ENCODE measurements at places on chromosomes 7 and 10.

DNA sequence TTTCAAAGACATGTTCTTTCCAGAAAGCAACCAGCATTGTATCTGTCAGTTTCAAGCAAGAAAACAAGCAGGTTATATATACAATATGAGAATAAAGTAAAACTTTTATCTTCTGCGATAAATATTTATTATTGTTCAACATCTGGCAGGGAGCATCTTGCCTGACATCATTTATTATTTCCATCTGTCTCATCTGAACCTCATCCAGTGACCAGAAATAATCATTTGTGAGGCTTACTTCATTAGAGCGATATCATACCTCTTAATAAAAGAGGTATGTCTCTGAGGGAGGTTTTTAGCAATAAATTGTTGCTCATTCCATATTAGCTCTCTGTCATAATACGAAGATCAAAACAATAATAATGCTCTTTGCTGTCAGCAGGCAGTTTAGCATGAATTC is 226.1 kb downstream of the CDC14C start:
- DNase-seq: no peak

- no peak for DNase-seq
Observed at GRCh38 chr10:65708057-65708456, 1217.8 kb upstream of the LRRTM3 start.

GRCh38 chr10:111246136-111246535 is 169.3 kb downstream of the ADRA2A start:
- no peak for DNase-seq

DNA sequence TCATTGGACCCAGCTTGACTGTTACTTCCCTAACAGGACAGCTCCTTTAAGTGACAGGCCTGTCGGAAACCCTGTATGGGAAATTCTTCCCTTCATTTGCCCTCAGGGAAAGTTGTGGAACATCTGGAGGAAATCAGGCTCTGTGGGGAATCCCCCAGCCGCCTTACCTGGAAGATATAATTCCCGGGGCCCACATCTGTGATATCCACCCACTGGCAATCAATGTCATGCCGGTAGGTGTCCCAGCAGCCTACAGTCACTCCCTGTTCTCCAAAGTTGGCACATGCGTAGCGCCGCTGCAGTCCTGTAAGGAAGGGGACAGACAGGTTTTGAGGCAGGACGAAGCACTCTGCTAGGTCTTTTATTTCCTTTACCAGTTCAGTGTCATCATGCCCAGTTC is 16.6 kb downstream of the LOXL4 start:
- DNase-seq: no peak

- DNase-seq: no peak
Observed at GRCh38 chr10:72267819-72268399, 5.8 kb upstream of the DDIT4 start.

DNA sequence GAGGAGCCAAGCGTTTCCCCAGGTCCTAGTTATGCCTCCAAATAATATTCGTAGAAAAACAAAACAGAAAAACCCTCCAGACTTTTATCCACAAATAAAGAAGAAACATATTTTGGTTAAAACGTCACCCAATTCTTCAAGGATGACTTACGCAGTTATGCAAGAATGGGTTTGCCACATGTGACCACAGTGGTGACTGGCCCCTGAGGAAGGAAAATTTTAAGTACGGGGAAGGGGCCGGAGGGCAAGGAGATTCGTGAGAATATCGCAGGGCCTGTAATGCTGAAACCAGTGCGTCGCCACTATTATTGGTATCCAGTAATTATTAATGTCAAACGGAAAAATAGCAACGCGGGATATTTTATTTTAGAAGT is 537 bp upstream of the MRPS24 start:
- no peak for DNase-seq

DNA sequence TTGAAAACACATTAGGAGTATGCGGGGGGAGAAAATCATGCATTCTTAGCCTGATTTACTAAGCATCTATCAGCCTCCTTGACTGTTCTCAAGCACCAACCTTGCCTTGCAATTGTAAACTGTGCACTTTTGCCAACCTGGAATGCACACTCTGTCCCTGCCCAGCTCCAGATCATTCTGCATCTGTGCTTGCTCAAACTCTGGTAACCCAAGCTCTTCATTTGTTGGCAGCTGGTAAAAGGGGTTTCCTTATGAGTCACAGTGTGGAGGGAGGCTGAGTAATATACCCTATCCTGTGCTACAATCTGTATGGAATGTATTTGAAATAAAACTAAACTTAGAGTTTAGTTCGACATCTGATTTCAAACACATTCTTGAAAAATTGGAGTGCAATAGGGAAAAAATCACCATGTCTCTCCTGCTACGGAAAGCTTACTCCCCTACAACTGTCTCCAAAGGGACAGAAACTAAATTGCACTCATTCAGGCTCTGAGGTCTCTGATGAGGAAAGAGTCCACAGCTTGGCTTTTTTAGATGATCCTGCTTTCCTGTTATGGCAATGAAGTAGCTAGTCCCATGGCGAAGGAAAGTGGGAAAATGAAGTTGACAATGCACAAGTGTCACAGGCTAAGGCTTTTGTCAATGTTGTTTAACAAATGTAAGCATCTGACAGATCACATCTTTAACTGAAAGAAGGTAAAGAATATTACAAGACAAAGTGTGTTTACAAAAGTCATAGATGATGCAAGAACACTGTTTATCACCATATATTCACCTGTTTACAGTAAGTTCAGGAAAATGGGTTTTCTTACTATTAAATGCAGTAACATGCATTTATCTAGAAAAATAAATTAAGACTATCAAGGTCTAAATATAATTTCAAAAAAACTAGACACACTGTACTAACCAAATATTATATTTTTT is 61.9 kb downstream of the TES start:
- DNase-seq: no peak

DNA sequence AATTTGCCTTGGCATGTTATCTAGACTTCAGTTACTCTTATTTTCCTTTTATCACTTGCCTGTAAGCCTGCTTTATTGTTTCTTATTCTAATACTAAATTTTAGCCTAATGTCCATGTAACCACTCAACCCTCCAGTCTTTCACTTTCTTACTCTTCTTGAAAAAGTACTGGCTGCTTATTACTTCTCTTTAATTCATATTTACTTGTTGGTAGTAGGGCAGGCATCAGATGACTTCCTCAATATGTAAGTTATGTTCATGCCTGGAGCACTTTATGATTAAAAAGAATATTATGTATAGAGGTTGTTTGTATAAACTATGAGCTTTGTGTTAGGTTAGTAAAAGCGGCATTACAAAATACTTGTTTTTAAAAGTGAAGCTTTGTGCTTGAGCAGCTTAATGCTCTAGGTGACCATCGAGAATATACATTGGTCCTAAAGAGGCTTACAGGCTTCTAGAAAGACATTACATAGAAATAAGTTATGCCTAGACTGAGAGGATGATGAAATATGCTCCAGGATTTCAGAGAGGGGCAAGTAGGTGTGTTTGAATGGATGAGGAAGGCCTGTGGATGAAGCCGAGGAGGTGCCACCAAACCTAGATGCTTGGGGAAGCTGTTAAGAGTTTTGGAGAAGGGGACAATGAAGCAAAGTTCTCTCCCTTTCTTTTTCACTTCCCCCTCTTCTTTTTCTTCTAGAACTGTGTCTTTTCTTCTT is 207.1 kb upstream of the HDAC9 start:
- no peak for DNase-seq

DNA sequence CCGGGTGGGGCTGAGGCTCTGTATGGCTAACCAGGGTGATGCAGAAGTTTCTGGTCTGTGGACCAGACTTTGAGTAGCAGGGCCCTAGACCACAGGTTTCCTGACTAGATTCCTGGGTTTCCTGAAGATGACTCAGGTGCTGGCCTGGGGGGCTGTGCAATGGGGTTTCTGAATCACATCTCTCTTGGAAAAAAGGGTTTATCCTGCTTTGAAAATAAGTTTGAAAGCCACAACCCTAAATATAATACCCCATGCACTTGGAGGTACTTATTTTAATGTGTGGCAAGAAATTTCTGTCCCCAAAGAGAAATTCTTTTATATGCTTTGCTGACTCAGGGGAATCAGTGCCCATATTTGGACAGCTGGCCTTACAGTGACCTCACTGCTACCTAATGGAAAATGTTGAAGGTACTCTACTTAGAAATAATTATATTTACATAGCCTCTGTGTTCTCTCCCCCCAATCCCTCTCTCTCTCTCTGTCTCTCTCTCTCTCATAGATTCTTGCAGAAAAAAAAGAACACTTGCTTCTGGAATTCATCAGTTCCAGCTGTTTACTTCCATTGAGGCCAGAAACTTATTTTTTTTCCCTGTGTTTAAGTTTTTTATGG is 184.4 kb upstream of the LYZL2 start:
- no peak for DNase-seq

DNA sequence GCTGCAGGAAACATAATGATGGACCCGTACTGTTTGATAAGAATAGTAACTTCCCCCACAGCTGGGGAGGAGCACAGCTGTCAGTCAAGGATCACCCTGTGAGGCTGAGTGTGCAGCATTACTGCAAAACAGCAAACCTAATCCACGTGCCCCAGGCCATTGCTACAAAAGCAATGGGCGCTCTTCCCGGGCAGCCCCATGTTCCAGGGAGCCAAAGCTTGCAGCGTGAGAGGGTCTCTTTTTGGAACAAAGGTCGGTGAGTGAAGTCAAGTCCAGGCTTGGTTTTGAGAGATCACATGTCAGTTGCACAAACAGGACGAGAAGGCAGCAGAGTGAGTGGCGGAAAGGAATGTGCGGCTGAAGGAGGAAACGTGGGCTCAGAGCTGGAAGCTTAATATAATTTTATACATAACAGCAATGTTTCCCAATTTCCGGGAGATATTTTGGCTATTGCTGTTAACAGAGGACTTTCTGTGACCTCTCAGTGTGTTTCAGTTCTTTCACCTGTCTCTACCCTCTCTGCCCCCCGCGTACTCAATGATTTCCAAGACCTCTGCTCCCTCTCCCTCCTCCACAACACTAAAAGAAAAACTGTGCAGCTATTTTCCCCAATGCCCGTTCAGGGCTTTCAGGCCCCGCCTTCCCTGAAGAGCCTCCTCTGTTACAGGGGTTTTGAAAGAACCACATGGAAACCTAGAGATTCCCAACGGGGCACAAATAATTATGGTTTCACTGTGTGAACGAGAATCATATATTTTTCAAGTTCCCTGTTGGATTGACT is 128.9 kb downstream of the MTPAP start:
- no peak for DNase-seq

DNA sequence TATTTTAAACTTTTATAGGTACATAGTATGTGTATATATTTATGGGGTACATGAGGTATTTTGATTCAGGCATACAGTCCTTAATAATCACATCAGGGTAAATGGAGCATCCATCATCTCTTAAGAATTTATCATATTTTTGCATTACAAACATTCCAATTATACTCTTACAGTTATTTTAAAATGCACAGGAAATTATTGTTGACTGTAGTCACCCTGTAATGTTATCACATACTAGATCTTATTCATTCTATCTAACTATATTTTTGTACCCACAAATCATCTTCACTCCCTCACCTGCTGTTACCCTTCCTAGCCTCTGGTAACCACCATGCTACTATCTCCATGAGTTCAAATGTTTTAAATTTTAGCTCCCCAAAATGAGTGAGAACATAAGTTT is 56.3 kb upstream of the FAM3C start:
- DNase-seq: no peak

GRCh38 chr7:100127866-100128636 is 1.3 kb downstream of the MBLAC1 start:
- no peak for DNase-seq

- DNase-seq: no peak
Observed at GRCh38 chr7:131358636-131359035, 31.0 kb downstream of the MKLN1 start.

- DNase-seq: no peak
Observed at GRCh38 chr10:125265579-125265955, 105.2 kb upstream of the CTBP2 start.
